Tibial artery (tissue), 4 donors: ENCODE measurements at places on chromosomes 2 and 18.

- no peaks in the 10 kb centered on the region for H3K27me3 ChIP-seq
- H3K27ac ChIP-seq: peak overlapping the region; percentile 75
- peaks cover 6% of the 10 kb centered on the region for H3K4me1 ChIP-seq
- no peak overlapping the region for H3K4me3 ChIP-seq
- no peaks in the 10 kb centered on the region for H3K36me3 ChIP-seq
Observed at GRCh38 chr2:30226144-30227032, 4.9 kb upstream of the LBH start.

DNA sequence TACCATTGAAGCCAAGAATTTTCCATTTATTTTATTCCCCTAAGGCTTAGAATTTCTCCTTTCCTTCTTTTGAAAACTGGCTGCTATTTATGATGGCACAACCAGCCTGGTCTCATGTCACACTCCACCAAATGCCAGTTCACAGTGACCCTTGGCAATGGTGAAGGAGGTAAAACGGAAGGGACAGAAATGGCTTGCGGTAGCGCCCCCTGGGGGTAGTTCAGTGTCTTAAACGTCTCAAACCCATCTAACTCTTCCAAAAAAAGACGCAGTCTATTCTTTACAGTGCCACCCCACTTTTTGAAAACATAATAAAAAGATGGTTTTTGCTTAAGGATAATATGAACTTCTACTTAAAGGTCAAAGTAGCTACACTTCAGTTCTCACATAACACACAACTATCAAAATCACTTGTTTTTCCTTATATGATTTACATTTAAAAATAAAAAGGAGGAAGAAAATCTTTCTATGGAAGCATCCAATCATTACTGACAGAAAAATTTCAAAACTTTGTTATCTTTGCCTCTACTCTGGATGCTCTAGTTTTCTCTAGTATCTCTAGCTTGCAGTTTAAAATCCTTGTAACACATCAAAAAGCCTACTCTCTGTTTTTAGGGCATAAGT lies 28.0 kb downstream of the PNO1 start:
- H3K4me1 ChIP-seq: no peaks in the 10 kb centered on the region
- H3K27me3 ChIP-seq: no peaks in the 10 kb centered on the region
- no peak for DNase-seq
- H3K36me3 ChIP-seq: no peaks in the 10 kb centered on the region
- H3K4me3 ChIP-seq: no peak overlapping the region

- H3K36me3 ChIP-seq: no peaks in the 10 kb centered on the region
- no peaks in the 10 kb centered on the region for H3K4me1 ChIP-seq
- DNase-seq: no peak
- H3K27ac ChIP-seq: no peak overlapping the region
- H3K27me3 ChIP-seq: no peaks in the 10 kb centered on the region
Observed at GRCh38 chr2:182649316-182649715, 66.7 kb upstream of the DNAJC10 start.

GRCh38 chr2:216014006-216014405 lies 655 bp upstream of the MREG start:
- no peak overlapping the region for H3K27ac ChIP-seq
- H3K27me3 ChIP-seq: no peaks in the 10 kb centered on the region
- H3K4me1 ChIP-seq: no peaks in the 10 kb centered on the region
- H3K36me3 ChIP-seq: no peaks in the 10 kb centered on the region

GRCh38 chr18:72903033-72903432 lies 35.2 kb upstream of the NETO1 start:
- no peaks in the 10 kb centered on the region for H3K36me3 ChIP-seq
- DNase-seq: no peak
- H3K4me3 ChIP-seq: no peak overlapping the region
- H3K4me1 ChIP-seq: no peaks in the 10 kb centered on the region
- H3K27me3 ChIP-seq: no peaks in the 10 kb centered on the region

DNA sequence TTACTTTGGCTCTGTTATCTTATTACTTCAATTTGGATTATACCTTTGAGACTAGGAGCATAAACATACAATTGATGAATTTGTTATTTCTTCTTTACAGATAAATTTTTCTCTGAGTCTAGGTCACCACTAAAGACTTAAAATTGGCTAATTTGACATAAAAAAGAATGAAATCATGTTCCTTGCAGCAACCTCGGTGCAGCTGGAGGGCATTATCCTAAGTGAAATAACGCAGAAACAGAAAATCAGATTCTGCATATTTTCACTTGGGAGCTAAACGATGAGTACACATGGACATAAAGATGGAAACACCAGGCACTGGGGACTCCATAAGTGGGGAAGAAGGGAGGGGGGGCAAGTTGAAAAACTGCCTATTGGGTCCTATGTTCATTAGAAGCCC lies 172.8 kb upstream of the SESTD1 start:
- H3K4me3 ChIP-seq: no peak overlapping the region
- no peaks in the 10 kb centered on the region for H3K4me1 ChIP-seq
- no peak overlapping the region for H3K27ac ChIP-seq
- H3K27me3 ChIP-seq: no peaks in the 10 kb centered on the region
- H3K36me3 ChIP-seq: no peaks in the 10 kb centered on the region
- no peak for DNase-seq
